ENCODE measurements at places on chromosomes 3 and 15.

DNA sequence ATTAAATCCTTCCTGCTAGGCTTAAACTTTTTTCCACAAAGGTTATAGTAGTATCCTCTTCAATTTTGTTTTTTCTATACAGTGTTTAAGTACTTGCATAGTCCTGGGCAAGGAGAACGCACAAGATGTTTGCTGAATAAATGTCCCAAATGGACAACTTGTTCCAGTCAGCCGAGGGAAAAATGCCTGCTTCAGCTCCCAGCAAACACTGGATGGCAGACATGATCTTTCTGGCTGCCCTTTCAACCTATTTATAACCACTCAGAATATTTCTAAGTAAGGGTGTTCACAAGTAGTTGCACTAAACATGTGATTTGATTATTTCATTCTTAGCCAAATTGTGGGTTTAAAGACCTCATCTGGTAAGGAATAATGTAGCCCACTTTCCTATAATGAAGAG, 29.8 kb downstream of the GNB4 start:
- peak; percentile 69 for DNase-seq

GRCh38 chr3:73707772-73708171, 83.0 kb upstream of the PDZRN3 start:
- peak; percentile 46 for DNase-seq

DNA sequence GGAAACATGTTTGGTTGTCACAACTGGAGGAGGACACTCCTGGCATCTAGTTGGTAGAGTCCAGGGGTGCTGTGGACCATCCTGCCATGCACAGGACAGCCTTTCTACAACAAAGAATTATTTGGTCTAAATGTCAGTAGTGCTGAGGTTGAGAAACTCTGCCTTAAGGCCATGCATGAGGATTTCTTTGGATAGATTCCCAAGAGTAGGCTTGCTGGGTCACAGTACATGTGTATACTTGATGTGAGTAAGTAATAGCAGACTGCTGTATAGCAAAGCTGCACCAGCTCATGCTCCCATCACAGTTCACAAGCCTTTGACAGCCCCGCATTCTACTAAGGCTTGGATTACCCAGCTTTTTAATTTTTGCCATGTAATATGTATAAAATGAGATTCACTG, 151.3 kb downstream of the MFSD1 start:
- DNase-seq: no peak

DNA sequence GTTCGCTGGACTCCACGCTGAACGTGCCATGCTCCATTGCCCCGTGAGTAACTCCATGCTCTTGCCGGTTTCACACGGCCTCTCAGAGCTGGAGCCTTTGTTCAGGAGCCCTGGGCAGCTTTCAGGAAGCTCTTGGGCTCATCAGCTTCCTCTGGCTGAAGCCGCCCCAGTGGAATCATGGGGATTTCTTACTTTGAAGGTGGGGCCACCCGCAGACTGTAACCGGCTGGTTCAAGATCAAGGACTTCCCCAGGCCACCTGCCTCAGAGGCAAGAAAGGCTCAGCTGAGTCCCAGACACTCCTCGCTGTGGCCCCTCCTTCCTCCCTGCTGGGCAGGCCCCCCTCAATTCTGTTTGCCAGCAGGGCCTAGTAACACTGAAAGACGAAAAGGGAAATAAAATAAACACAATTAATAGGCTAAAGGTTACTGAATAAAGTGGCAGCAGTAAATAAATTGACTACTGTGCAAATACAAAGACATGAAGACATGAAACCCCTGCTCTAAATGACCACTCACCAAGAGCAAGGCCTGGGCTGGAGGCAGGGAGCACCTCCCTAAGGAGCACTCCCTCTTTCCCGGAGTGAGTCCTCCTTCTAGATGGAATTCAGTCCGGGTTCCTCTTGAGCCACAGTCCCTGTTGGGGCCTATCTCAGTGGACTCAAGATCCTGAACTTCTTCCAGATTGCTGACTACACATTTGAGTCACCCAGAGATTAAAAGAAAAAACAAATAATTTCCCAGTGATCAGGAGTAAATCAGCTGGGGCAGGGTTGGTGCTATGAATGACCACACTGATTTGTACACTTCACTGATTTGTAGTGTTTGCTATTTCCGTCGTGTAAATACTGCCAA, 51.0 kb downstream of the ZDHHC19 start:
- peak; percentile 59 for DNase-seq

- no peak for DNase-seq
These were observed 47.4 kb downstream of the MESD start for GRCh38 chr15:80942266-80942665.

- peak; percentile 9 for DNase-seq
These were observed 20.0 kb upstream of the IREB2 start for GRCh38 chr15:78417754-78418630.

DNA sequence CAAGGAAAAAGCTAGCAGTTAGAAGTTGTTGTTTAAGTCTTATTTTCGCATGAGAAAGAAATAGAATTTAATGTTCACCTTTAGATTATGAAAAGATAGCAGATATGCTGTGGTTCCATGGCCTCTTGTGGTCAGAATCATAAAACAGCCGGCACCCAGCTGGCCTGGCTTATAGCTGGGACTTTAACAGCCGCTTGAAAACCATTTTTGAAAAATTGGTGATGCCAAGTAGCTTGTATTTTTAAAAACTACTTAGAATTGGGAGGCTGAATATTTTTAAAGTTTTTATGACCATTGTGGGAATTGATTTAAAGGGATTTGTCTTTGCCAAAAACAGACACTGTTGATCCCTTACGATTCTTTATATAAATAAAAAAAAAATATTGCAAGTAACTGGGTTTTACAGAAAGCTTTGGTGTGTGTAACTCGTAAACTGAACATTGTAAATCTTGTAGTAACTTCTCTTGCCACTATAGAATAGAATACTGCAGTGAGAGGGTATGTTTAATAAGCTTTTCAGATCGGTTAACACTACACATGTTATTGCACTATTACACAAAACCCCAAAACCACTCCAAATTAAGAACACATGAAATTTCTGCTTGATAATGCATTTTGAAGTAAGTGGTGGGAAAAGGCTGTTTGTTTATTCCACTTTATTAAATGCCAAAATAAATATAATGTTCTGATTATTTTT, 6.6 kb downstream of the ARRDC4 start:
- no peak for DNase-seq

- no peak for DNase-seq
These were observed 1010.3 kb downstream of the NAALADL2 start for GRCh38 chr3:175869404-175869803.

GRCh38 chr3:15875016-15875689, 77.4 kb upstream of the ANKRD28 start:
- peak; percentile 30 for DNase-seq

- DNase-seq: no peak
These were observed 51.8 kb downstream of the SERP1 start for GRCh38 chr3:150494411-150494977.

- DNase-seq: no peak
These were observed 132.2 kb downstream of the OSBPL10 start for GRCh38 chr3:31848911-31849310.

GRCh38 chr15:99632521-99632920, 66.7 kb downstream of the MEF2A start:
- no peak for DNase-seq

- no peak for DNase-seq
These were observed 47.4 kb upstream of the SYN2 start for GRCh38 chr3:11956781-11957180.

- no peak for DNase-seq
These were observed 61.0 kb downstream of the LRRN1 start for GRCh38 chr3:3860235-3860634.

GRCh38 chr3:197428117-197428801, 127.5 kb downstream of the BDH1 start:
- peak; percentile 28 for DNase-seq

GRCh38 chr3:14410503-14411165, 8.2 kb downstream of the SLC6A6 start:
- DNase-seq: peak; percentile 89

DNA sequence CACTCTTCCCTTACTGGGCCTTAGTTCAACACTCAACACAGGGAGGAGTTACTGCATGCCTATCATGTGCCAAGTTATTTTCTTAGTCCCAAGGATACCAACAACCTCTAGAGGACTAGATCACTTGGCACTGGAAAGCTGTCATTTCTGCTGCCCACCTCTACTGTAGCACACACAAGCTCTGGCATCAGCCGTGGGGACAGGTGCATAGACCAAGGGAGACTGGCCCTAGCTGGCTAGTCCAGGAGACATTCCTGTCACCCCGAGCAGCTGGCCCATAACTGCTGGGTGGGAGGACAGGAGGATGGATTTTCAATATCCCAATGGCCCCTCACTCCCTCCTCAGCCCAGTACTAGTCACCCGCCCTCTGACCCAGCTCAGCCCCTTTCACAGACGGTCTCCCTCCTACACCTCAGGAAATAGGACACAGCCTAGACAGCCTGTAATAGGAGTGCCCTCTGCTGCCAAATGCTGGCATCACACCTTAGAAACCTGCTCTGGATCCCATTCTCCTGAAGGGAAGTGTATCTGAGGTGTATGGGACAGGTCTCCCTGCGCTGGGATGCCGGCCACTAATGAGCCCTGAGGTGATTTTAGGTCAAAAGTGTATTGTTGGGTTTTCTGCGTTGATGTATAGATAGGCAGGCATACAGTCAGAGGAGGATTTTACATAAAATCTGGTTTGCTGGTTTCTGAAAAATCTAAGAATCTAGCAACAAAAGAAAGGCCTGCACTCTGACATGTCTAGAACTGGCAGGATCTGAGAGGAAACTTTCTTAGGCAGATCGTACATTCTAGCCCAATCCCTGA, 3.4 kb upstream of the DZIP1L start:
- peak; percentile 79 for DNase-seq

GRCh38 chr3:40739971-40740370, 215.2 kb downstream of the ZNF621 start:
- no peak for DNase-seq

DNA sequence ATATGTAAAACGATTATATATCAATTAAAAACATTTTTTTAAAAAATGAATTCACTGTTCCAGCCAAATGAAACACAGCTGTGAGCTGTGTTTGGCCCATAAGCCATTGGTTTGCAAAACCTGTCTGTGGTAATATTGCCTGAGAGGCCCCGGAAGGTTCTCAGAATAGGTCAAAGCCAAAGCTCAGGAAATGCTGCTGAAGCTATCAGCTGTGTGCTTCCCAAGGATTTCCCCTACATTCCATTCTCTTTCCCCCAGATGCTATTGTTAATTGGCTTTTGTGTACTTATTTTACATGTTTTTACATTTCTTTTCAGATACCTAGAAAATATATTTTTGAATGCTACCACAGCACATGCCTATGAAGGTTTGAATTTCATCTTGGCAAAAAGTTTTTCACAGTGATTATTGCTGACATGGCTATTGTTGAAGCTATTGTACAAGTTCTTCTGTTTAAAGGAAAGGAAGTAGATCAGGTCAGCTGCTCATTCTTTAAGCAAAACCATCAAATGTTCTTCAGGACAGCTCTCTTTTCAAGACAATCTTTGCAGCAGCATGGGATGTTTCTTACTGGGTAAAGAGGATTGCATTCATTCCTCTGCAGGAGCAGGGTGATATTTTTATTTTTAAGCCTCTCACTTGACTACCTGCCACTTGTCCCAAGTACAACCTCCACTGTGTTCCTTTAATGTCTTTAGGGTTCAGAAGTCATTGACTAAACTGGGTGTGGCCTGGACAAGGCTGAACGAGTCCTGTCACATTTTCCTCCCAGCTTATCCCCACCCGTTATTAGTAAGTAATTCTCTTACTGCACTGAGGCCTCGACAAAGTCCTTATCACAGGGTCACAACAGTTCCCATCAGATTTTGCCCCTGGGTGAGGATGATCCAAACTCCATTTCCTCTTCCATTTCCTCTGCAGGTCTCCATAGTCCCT, 26.3 kb upstream of the BNC1 start:
- peak; percentile 86 for DNase-seq

DNA sequence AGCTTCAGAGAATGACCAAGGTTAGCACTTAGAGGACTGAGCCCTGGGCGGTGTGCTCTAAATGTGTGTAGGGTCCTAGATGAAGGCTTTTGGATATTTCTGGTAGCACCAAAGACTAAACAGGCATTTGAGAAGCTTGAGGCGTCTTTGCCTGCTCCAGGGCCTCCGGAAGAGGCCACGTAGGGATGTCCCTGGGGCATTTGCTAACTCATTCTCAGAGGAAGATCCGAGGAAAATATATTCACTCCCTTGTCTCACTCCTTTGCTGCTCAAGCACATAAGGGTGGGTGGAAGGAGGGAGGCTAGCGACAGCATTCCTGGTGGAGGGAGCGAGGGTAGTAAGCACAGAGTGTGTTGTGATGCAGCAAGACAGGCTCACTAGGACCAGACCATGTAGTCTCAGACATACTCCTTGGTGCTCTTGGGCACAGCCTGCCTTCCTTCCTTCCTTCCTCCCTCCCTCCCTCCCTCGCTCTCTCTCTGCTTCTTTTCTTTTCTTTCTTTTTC, 38.5 kb upstream of the XCR1 start:
- no peak for DNase-seq

DNA sequence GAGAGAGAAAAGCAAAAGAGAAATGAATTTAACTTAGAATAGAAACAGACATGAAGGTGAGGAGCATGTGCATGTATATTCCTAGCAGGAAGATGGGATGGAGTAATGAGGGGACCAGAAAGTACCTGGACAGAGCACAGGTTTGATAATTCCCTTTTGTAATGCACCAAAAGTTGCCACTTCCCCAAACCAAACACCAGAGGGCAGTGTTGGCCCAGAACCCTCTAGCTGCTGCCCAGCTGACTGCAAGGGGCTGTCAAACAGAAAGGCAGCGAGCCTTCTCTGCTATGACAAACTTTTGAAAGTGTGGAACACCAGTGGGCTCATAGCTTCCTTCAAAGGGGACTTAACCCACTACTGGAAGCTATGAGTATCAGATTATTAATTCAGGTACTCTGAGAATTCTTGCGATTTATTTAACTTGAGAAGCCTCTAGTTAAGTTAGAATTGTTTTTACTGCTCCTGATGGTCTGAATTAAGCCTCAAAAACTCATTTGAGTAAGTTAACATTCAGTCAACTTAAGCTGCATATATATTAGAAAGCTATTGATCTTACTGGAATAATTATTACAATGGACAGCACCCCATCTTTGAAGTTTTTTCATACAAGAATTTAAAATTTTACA, 234.9 kb downstream of the NEK10 start:
- DNase-seq: peak; percentile 79

DNA sequence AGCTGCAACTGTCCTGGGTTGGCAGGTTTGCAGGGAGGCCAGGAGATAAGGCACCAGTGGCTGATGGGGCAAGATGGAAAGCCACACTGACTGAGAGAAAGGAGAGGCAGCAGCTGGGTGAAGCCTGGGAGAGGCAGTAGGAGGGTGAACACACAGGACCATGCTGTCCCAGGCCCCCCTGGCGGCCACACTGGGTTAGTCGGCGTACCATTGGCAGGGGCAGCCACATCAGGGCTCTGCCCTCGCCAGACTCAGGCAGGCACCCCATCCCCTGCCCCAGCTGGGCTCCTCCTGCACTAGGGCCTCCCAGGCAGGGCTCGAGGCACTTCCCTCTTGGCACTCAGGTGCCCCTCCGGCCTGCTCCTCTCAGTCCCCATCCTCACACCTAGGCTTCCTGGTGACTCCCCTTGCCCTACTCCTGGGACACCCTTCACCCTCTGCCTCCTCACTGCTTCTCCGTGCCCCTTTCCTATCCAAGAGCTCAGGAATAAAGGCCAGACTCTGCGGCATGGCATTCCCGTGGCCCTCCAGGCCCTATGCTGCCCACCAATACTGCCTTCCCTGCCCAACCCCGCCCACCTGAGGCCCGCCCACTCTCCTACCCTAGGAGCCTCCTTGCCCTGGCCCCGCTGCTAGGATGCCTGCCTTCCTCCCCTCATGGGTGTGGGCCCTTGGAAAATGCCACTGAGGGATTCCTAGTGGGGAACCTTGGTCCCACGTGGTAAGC, 28.7 kb upstream of the DUSP7 start:
- DNase-seq: no peak

GRCh38 chr15:33852570-33852969, 115.7 kb upstream of the CHRM5 start:
- DNase-seq: peak; percentile 73

- peak; percentile 7 for DNase-seq
These were observed 25.0 kb downstream of the SRGAP3 start for GRCh38 chr3:9224490-9224889.

Measured in fibroblast of pulmonary artery (primary cell).